M059J (cell line): ENCODE measurements at places on chromosomes 7 and 10.

DNA sequence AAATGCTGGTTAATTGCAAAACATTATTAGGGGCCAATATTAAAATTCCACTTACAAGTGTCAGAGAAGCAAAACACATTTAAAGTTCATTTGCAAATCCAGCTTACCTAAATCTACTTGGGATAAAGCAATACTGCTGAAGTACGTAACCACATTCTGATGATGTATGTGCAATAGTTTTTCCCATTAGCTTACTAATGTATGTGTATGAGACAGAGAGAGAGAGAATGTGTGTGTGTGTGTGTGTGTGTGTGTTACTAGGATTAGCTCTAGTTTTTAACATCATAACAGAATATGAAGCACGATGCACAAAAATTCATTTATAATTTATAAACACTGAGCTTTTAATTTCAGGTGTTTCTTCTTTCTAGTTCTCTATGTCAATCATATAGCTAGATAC lies 1074.2 kb upstream of the C7orf33 start:
- no peak for DNase-seq

DNA sequence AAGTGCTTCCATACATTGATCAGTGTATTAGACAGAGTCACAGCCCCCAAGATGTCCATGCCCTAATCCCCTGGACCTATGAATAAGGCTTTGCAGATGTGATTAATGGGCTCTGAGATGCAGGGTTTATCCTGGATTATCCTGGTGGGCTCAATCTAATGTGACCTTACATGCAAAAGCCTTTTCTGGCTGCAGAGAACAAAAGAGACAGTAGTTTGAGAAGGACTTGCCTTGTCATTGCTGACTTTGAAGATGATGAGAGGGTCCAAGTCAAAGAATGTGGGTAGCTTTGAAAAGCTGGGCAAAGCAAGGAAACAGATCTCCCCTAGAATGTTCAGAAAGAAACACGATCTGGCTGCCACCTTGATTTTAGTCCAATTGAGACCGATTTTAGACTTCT lies 238.7 kb downstream of the CCSER2 start:
- DNase-seq, result no peak

- DNase-seq, result no peak
These were observed 172.9 kb upstream of the SEMA3E start for GRCh38 chr7:83821866-83822265.

GRCh38 chr10:61805091-61805490 lies 96.4 kb upstream of the ARID5B start:
- no peak for DNase-seq

- DNase-seq, result peak; percentile 31
These were observed 209.8 kb upstream of the RHOBTB1 start for GRCh38 chr10:61153771-61154170.
